SHP77 treated with DMSO at 0.1 percent for 48 hours (cell line): ENCODE measurements at places on chromosomes 13 and 19.

DNA sequence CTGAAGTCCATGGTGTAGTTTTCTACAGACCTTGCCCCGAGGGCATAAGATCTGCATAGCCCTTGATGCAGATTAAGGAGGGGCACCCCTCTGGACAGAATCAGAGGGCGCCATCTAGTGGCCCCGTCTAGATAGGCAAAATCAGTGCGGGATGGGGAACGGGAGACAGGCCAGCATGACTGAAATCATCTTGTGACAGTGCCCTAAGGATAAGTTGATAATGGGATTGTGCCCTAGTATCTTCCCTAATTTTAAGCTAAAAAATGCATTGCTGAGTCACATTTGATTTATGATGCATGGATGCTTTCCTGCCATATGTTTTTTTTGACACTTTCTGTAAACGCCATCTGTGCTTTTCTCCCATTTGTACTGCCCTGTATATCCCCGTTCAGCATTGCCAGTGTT, 19.0 kb upstream of the GPI start:
- no peak for DNase-seq

DNA sequence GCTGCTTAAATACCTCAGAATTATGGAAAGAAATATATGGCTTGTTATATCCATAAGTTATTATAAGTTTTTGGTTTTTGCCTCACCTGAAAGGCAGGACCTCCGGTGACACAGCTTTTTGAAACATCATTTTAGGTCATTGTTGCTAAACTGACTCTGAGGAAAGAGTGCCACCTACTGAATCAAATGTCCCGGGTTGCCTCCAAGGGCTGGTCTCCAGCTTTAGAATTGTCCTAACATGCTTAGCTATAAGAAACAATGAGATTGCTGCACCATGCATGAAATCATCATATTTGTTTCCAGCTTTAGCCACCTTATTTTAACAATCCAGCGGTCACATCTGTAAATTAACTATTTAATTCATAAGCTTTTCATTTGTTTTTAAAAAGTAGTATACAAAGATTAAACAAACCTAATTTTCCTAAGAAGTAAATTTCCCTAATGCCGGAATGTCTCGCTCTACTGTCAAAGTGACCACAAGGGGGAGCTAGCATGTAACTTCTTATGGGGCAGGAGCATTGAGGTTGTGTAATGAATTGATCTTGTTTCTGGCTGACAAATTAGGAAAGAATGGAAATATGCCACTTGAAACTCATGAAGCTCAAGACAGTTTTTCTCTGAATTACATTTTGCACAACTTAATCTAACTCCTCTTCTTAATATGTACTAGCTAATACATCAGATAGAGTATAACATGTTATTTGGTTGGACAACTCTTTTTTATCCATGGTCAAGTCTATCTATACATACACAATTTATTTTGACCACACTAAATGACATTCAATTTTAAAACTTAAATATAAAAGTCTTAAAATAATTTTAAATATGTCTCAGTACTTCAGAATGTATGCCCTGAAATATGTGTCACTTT, 6.7 kb upstream of the PCDH17 start:
- DNase-seq: peak; percentile 78

GRCh38 chr13:98436233-98436910, 140.5 kb downstream of the STK24 start:
- DNase-seq: no peak

DNA sequence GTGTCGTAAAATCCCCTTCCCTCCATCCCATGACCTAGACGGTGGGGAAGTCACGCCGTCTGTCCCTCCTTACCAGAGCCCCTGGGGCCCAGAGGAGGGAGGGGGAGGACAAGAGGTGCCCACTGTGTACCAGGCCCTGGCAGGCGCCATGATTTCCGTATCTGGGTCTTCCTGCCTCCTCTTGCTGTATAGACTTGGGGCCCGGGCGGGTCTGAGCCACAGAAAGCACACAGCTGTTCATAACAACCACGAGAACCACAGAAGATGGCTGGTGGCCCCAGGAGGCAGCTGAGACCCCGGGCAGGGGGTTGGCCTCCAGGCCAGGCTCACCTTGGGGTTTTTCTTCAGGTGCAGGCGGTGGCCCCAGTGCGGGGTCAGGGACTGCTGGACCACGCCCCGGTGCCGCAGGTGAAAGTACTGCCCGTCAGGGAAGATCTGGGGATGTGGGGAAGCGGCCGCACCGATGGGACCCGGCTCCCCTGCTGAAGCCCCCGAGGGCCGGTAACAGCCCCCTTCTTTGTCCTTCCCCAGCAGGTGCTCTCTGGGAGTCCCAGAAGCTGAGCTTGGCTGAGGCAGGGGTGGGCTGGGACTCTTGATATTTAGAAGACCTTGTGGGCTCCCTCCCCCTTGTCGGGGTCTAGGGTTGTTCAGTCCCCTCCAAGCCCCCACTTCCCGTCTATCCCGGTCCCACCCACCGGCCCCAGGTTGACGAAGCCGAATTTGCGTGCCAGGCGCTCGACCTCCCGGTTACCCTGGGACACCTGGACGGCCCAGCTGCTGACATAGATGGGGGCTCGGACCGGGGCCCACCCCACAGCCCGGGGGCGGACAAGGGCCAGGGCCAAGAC, 463 bp downstream of the PCSK4 start:
- DNase-seq: no peak

DNA sequence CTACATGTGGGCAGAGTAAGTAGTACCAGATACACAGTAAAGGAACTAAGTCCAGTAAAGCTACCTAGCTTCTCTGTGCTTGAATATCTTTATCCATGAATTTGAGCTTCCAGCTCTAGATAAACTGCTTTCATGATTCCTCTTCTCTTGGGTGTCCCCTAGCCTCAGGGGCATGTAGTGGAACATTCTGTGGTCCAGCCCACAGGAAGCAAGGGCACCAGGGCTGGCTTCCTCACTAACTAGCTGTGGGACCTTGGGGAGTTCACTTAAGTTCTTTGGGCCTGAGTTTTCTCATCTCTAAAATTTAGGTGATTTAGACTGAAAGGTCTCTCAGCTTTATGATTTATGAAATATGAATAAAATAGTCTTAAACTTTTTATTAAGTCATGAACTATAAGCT, 185.7 kb downstream of the KATNAL1 start:
- no peak for DNase-seq

- DNase-seq: peak; percentile 86
These were observed 104.3 kb upstream of the FRY start for GRCh38 chr13:31927219-31927653.

DNA sequence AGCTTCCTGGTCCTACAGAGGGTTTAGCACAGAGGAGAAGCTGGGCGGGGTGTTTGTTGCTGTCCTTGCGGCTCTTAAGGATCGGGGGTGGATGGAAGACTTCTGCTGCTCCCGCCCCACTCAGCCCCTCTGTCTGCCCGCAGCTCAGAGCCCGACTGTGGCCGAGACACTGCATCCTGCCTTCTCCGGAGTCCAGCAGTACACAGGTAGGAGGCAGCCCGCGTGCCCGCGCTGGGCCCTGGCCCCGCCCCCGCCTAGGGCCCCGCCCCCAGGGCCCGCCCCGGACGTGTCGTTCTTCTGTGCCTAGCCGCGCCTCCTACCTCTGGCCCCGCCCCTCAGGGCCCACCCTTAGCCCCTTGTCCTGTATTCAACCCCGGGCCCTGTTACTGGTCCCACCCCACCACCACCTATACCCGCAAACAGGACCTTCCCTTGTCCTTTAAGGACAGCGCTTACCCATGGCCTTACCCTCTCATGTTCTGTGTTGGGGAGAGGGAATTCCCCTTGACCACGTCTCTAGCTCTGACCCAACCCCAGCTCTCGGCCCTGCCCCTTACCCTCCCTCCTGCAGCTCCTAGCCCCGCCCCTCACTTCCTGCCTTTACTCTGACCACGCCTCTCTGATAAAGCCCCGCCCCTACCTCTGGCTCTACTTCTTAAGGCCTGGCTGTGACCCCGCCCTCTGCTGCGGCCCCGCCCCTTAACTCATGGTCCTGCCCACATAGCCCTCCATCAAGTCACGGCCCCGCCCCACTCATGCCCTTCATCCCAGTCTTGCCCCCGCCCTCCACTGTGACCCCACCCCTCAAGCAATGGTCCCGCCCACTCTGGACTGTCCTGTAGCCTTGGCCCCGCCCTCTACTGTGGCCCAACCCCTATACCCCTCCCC, 60.5 kb downstream of the CELF5 start:
- DNase-seq: peak; percentile 88

- DNase-seq: no peak
These were observed 17.6 kb downstream of the TNFSF11 start for GRCh38 chr13:42591602-42592001.

DNA sequence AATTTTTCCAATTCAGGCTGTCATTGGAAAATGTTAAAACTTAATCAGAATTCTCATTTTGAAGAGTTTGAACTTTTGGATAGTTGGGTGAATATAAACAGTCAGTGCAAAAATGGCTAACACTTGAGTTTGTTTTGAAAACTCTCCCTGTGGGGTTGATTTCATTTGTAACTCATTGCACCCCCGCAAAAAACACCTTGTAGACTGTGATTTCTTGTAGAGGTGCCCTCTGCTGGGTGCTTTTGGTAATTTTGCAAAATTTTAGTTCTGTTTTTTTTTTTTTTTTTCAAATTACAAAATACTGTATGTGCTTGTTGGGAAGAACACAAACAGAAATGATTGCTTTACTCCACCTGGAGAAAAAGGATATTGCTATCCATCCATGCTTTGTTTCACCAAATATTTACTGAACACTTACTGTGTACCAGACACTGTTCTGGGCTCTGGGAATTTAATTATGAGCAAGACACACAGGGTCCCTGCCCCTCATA, 28.2 kb upstream of the GPI start:
- DNase-seq: no peak

DNA sequence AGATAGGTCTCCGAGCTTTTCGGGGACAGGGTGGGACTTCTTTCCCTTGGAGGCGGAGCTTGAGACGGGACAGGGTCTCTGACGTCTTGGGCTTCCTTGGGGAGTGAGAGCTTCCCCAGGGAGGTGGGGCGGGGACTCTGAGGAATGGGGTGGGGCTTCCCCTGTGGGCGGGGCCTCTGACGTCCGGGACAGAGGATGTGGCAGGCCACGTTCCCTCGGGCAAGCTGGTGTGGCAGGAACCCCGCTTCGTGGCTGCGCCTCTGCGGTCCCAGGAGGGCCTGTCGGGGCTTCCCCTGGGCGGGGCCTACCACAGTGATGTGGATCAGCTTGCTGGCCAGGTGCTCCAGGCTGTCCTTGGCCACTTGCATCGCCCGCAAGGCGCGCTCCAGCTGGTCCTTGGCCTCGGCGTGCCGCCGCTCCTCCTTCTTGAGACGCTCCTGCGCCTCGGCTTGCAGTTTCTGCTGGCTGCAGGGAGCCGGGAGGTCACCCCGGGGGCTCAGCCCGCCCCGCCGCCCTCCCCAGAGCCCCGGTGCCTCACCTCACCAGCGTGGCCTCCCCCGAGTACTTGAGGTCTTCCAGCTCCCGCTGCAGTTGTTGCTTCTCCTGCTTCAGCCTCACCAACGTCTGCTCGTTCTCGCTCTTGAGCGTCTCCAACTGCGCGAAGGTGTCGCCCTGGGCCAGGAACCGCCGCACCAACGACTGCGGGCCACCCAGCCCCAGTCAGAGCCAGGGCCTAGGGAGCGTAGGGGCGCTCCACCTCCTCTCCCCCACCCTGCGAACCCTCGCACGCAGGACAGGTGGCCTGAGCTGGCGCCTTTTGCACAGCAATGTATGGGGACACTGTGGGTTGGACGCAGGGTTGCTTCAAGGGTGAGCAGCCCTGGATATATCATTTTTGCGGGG, 3.3 kb upstream of the RGL3 start:
- no peak for DNase-seq

DNA sequence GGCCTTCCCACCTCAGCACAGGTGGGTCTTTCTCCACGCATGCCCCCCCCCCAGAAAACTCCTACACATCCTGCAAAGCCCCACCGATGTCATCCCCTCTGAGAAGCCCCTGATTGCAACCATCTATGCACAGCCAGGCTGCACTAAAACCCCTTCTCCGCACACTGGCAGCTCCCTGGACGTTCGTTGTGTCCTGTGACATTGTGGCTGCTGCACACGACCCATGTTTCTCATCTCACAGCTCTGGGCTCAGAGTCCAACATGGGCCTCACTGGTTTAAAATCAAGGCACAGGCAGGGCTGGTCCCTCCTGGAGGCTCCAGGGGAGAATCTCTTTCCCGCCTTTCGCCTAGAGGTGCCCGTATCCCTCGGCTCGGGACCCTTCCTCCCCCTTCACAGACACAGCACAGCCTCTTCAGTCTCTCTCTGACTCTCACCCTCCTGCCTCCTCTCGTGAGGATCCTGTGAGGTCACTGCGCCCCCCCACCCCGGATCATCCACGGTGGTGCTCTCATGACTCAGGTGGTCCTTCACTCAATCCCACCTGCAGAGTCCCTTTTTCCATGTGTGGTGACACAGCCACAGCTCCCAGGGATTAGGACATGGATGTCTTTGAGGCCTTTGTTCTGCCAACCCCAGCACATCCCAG, 71.2 kb downstream of the GADD45B start:
- DNase-seq: no peak

DNA sequence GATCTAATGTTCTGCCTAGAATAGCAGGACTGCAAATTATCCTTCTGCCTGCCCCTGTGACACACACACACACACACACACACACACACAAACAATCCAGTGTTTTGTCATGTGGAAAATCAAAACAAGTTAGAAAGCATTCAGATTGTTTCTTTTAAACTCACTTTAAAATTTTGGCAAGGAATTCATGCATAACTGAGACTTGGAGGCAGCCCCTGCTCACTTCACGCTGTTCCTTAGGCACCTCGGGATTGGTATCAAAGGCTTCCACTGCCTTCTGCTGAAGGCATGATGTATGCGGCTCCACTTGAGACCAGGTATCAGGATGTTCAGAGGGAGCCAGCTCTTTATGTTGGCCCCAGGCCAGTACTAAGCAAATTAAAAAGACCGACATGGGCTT, 158.7 kb downstream of the OXGR1 start:
- no peak for DNase-seq

- no peak for DNase-seq
These were observed 19.2 kb downstream of the HS6ST3 start for GRCh38 chr13:96109125-96109524.

- DNase-seq: no peak
These were observed 32.6 kb upstream of the CXCL17 start for GRCh38 chr19:42475366-42475765.

DNA sequence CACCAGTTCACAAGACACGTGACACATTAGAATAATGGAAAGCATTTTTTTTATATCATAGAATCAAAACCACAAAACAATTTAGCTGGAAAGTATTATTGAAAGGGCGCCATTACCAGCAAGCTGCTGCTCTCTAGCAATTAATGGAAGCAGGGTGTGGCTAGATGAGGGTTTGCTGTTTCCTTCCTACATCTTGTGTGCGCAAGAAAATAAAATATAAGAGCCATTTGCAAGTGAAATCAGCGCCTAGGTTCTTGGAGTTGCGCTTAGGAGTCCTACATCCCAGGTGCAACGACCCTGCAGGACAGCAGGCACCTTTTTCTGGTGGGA, 140.9 kb downstream of the ZNF536 start:
- no peak for DNase-seq

- DNase-seq: no peak
These were observed 444 bp downstream of the PROSER1 start for GRCh38 chr13:39037410-39037879.

DNA sequence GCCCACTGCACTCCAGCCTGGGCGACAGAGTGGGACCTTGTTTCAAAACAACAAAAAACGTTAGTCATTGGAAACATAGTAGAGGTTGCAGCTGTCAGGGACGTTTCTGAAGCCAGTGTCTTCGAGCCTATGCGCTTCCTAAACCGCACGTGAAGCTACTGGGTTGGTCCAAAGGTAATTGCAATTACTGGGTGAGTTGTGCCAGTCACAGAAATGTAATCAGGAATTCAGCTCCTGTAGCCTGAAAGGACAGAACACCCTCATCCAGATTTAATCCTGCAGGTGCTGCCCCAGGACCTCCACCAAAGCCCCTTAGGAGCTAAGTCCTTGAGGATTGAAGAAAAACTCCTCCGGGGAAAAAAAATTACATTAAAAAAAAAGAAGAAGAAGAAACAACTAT, 2.4 kb upstream of the RHPN2 start:
- no peak for DNase-seq
